ENCODE measurements at places on chromosomes 13 and 19.

DNA sequence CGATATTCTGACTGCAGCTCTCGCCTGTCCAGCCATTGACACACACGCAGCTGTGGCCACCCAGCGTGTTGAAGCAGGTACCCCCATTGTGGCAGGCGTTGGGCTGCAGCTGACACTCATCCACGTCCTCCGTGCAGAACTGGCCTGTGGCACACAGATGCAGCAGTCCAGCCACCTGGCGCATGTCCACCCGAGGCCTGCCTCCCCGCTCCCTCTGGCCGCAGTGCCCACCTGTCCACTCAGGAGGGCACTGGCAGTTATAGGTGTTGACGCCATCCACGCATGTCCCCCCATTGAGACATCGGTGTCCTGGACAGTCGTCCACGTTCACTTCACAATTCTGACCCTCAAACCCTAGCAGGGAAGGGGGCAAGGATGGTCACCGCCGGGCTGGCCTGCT is 9.3 kb downstream of the NOTCH3 start:
- DNase-seq: no peak

DNA sequence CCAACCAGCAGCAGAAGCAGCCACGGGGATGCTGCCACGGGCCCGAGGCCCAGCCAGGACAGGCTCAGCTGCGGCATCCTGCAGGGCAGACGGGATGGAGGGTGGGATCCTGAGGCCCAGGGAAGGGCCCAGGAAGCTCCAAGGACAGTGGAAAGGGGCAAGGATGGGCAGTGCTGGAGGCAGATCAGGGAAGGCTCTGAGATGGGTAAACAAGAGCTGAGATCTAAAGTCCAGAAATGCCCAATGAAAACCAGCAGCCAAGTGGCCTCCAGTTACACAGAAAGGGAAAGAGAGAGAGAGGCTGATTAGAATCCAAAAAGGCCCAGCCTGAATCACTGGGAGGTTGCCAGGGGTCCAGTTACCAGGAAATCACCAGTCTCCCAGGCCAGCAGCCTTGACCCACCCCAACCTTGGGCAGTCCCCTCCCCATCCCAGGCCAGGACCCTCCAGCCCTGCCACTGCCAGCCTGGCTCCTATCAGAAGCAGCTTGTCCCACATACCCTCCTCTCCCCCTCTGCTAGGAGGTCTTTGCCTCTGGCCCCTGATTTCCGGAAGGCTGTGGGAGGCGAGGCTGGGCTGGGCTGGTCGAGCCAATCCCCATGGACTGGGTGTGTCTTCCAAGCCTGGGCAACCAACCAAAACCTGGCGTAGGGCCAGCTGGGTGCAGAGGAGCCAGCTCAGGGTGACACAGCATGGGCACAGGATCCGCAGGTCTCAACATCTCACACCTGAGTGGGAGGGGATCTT is at the start of gene CYP4F11:
TSS of gene CYP4F11 (minus strand) at position 198 of the 747 bp plus-strand sequence. CDS start at position 77, 121 bp downstream.
- DNase-seq: no peak

DNA sequence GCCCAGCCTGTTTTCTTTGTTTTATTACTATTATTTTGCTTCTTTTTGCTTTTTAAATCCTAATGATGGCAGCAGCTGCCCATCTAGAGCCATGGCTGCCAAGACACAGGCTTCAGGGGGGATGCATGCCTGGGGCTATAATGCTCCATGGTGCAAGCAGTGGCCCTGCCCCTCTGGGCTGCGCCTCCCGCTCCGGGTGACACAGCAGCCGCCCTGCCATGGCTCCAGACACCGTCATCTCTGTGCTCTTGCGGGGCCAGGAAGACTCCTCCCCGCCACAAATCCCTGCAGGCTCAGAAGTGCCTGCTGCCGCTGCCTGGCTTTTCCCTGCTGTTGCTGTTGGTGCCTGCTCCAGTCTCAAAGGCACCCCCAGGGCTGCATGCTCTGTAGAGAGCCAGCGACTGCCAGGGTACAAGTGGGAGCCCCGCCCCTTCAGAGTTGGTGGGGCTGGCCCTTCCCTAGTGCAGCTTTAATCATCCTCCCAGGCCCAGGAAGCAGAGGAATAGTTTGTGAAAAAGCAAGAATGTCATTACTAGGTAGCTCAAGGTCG is 581.5 kb downstream of the FGF9 start:
- no peak for DNase-seq

GRCh38 chr19:16301999-16302694 is 22.5 kb upstream of the KLF2 start:
- DNase-seq: no peak

- no peak for DNase-seq
Measured at GRCh38 chr19:42024622-42025111, 30.6 kb upstream of the ATP1A3 start.

GRCh38 chr13:41696163-41697003 is 239.0 kb downstream of the RGCC start:
- DNase-seq: no peak

GRCh38 chr19:7925171-7925851 is 624 bp downstream of the CTXN1 start:
- DNase-seq: peak; percentile 94

- DNase-seq: no peak
Measured at GRCh38 chr19:44592451-44592890, 20.9 kb upstream of the IGSF23 start.

- peak; percentile 72 for DNase-seq
Measured at GRCh38 chr19:1672038-1672768, 19.8 kb upstream of the TCF3 start.

GRCh38 chr19:54154603-54155345 is 4.7 kb downstream of the LENG1 start:
- DNase-seq: no peak

- no peak for DNase-seq
Measured at GRCh38 chr13:23583491-23583890, 13.3 kb downstream of the TNFRSF19 start.

DNA sequence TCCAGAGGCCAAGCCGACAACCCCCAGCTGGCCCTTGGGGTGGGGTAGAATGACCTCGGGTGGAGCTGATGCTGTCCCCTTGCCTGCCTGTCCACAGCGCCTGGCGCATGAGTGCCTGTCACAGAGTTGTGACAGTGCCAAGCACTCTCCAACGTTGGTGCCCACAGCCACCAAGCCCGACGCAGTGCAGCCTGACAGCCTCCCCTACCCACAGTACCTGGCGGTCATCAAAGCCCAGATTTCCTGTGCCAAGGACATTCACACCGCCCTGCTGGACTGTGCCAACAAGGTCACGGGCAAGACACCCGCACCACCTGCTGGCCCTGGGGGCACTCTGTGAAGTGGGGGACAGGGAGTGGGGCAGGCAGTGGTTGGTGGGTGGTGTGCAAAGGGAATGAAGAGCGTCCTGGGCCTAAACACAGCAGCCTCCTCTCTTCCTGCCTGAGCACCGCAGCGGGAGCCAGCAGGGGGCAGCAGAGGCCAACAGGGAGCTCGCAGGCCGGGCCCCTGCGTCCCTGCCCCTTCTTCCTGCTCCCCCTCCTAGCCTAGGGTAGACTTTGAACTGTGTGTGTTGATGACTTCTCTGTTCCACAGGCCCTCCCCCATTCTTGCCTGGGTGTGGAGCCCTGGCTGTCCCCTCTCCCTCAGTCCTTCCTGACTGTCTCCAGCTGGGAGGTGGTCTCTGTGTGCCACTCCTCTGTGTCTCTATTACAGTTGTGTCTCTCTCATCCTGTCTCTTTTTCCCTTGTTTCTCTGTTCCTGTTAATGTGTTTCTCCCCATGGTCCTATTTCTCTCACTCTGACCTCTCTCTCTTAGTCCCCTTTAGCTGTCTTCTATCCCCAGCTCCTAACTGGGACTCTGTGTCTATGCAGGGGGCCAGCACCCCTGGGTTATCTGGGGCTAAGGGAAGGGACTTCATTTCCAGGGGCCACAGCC is 6.5 kb downstream of the MED29 start:
- peak; percentile 94 for DNase-seq

DNA sequence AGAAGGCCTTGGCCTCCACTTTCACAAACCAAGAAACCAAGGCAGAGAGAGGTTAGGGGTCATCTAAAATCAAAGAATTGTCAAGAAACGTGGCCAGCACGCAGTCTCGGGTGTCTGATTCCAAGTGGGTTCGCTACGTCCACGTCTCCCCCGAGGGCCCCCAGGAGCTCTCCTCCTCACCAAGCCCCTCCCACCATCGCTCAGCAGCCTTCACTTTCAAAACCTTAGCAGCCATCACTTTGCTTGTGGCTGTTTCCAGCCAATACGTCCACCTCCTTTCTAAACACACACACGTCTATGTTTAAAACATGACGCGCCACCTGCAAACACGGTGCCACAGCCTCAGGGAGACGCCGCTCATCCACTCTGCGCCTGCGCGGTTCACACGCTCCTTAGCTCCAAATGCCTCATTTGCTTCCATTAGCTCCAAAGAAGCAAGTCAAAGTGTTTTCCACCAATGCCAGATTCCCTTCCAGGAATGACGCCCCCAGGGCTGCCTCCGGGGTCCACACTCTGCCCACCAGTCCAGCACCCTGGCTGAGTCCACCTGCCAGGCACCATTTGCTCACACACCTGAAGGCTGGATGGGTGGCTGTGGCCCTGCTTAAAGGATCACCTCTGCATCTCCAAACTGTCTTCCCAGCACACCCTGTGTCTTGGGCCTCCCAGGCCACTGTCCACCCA is 5.5 kb downstream of the RASA3 start:
- DNase-seq: no peak

DNA sequence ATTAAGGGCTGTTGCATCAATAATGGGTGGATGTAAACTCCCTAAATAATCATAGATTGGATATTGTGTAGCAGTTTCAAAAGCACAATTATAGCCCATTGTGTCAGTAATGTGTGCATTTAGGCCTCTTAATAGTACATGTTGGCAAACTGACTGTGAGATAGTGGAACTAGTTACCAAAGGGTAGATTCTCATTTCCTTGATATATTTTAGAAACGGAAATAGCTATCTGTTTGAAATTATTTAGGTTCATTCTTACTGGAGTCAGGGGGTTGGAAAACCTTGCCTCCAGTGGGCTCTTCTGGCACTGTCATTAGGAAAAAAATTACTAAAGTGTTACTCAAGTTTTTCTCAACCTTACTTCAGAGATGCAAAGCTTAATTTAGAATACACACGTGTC is 1074.9 kb downstream of the PCDH17 start:
- DNase-seq: no peak
